ENCODE measurements at places on chromosomes 3 and 15.

DNA sequence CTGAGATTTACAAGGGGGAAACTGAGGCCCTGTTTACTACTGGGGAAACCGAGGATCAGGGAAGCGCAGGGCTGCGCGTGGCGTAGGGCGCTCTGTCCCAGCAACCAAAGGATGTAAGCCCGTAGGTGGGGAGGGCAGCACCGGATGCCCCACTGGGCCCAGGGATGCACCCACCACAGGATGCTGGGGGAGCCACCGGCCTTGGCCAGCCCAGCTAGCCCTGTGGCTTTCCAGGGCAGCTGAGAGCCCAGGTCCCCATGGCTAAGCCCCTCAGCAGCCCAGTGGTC lies 33.4 kb downstream of the RPN1 start:
- DNase-seq, result no peak

GRCh38 chr3:141632779-141633374 lies 105.2 kb upstream of the RNF7 start:
- no peak for DNase-seq

GRCh38 chr3:104610730-104611652 lies 755.7 kb upstream of the ALCAM start:
- DNase-seq, result no peak

DNA sequence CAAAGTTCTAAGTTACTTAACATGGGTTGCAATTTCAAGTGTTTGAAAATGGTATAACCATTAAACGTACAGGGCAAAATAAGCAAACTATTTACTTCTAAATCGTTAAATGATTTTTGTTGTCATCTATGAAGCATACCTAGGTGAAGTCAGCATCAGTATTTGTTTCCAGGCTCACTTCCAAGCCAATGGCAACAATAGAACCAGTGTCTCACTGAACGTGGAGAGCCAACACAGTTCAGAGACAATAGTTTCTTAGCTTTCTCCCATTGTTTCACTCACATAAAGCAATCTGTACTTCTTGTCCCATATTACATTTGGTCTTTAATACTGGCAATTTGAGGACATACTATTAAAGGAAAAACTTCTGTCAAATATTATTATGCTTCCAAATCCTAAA lies 397.2 kb downstream of the MECOM start:
- DNase-seq, result no peak

DNA sequence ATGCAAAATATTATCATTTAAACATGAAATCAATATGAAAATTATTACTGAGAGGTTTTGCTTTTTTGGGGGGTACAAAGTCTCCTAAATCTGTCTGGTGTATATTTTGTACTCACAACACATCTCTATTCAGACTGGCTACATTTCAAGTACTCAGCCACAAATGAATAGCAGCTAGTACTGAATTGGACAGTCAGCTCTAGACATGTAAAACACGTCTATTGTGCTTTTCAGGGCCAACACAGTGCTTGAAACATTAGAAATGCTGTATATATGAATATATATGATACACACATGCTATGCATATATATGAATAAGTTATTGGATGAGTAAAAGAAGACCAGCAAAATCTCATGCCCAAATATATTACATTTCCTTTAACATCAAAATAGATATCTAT lies 103.8 kb upstream of the CFAP20DC start:
- no peak for DNase-seq

- no peak for DNase-seq
These were observed 298.5 kb upstream of the MME start for GRCh38 chr3:154781595-154781994.

DNA sequence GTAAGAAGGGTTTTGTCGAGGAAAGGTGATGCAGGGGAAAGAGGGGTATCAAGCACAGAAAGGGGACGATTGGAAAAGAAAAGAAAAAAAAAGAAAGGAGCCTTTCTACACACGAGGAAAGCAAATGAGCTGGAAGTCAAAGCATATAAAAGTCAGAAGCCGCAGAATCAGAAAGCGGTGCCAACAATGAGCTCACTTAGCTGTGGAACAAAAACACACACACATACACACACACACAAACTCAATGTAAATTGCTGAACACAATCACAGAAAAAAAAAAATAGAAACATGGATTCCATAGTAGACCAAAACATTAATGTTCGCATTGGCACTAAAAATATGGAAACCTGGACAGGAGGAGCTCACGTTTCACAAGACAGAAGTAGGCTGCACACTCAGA lies 63.4 kb upstream of the FEZF2 start:
- peak; percentile 15 for DNase-seq

- peak; percentile 44 for DNase-seq
These were observed 317.1 kb upstream of the TGFBR2 start for GRCh38 chr3:30289324-30289723.

DNA sequence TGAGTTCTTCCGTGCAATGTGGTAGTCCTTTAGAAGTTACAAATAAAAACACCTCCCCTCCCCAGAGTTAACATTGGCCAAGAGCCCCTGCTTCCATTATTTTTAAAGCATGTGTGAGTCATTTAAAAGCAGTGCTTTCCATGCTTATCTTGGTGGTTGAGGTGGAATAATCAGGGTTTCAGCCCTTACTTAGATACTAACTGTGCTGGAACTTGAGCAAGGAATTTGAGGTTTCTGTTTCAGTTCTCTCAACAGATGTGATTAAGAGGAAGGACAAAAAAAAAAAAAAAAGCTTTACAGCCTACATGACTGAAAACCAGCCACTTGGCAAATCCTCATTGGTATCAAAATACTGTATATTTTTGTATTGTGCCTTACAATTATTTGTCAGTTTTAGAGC lies 64.5 kb downstream of the CGNL1 start:
- DNase-seq, result peak; percentile 31

DNA sequence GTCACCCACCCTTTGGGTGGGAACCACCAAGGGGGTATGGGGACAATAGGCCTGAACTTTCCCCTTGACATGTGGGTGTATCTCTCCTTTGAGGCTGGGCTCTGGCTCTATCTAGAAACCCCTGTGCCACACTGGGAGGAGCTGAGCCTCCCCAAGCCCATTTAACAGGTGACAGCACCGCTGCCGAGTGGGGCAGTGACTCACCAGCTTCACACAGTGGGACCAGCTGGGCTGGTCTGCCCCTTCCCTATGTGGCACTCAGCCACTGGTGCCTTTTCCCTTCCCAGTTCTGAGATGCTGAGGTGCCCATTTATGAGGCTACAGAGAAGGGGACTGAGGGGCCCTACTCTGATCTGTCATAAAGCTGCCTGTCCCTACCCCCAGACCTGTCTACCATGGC lies 5.1 kb downstream of the PSTPIP1 start:
- no peak for DNase-seq

DNA sequence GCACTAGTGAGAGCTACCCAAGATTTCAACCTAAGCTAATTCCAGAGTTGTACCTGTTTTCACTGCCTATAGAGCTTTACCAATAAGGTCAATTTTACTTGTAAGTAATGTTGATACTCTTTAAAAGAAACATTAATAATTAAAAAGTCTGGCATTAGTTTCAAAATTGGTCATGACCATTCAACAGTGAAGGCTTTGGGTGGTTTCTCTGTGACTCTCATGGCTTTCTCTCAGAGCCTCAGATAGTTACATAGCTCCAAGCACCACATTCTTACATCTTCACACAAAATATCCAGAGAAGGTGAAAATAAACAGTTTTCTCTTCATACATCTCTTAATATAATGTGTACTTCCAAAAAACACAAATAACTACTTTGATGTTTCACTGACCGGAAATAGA lies 61.5 kb upstream of the TCF12 start:
- DNase-seq, result no peak

DNA sequence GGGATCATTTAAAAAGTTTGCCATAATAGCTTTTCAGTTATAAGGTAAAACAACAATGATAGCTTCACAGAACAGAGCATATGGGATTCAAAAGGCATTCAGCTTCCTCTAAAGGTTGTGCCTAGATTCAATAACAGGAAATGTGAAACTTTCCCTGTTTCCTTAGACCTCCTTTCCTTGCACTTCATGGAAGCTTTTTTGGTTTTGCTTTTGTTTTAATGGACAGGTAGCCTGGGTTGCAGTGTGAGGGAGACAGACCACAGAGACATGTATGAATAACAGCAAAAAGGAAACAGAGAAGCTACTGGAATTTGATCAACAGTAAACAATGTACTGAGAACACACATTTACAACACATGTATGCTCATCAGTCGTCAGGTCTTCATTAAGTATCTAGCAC lies 2.3 kb upstream of the TNFAIP8L3 start:
- no peak for DNase-seq

DNA sequence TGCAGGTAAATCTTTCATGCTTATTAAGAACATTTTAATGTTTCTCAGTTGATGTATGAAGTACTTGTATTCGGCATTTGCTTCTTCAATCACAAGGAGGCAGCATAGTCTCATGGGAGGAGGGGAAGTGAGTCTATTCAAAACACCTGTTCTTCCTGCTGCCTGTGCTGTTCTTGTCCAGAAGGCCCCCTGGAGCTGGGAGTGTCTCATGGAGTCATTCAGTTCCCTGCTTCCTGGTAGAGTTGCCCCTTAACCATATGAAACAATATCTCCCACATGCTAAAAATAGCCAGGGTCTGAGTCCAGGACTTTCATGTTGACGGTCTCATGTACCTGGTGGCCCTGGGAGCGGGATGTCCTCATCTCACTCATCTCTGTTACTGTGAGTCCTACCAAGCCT lies 15.5 kb upstream of the PPP1R2 start:
- peak; percentile 63 for DNase-seq

DNA sequence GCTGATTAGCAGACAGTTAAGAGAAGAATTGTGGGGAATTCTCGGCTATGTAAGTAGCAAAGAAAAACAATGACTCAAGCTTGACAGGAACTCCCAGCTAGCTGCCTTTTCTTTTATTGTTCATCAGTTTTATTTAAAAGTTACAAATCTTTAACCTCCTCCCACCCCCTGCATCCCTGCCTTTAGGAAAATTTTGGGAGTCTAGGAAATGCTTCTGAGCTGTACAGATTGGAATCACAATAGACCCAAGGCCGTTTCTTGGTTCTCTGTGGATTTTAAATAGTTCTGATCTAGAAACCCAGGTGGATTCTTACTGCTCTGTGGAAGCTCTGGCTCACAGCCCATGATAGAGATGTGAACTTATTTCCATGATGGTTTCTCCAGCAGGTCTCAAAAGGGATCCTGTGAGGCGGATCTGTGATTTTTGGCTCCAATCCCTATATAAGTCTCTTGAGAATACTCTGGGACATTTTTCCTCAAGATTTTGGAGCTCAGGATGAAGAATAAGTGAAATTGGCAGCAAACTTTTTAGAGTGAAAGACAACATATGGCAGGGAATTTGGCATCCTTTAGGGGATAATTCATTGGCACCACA lies 312.3 kb downstream of the EPHA3 start:
- no peak for DNase-seq

DNA sequence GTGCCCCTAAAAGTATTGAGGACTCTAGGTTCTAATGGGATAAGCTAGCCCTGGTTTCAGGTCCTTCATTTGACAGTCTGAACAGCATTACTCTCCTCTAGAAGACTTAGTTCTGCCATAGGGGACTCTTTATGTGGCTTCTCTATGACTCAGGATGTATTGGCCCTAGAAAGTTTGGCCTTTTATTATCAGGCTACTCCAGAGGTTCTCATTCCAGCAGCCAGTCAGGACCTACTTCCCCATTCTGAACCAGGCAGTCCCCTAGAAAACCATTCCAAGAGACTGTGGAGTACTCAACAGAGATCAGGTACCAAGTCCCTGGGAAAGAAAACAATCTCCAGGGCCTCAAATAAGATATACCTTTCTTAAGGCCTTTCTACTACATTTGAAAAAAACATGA lies 157.9 kb upstream of the TSPAN3 start:
- no peak for DNase-seq

DNA sequence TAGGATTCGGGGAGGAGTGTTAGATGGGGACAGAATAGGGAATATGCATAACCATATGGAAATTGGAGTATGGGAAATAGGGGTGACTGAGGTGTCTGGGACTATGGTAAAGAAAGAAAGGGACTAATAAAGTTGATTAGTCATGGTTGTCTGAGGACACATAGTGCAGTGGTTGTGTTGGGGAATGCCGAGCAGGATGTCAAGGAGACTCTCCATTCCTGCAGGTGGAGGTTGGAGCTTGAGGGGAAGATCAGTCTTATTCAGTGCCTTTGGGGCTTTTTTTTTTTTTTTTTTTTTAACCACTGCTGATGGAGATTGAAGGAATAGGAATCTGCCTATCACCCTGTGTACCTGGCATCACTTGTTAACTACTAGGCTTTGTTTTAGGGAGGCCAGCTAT lies 10.8 kb downstream of the NMD3 start:
- DNase-seq, result no peak

DNA sequence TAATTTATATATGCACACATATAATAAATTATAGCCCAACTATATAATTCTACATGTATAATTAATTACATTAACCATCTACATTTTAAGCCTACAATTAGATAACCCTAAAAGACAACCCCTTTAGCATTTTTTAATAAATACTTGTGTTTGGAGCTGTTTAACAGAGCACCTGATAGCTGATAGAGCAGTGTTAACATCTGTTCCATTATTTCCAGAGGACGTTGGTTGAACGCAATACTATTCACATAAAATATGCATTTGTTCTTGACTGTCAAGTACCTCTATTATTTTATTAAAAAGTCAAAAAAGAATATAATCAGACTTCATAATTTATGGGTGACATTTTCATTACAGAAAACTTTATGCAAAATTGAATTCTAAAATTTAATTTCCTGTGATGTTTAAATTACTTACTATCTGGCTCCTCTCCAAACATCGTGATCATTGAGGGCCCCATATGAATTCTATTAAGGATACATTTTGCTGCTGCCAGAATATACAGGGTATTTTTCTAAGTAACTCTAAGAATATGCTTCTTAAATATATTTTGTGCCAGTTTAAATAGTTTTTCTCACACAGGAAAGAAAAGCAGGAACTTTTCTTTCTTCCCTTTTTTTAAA lies 234.3 kb downstream of the SHOX2 start:
- no peak for DNase-seq

DNA sequence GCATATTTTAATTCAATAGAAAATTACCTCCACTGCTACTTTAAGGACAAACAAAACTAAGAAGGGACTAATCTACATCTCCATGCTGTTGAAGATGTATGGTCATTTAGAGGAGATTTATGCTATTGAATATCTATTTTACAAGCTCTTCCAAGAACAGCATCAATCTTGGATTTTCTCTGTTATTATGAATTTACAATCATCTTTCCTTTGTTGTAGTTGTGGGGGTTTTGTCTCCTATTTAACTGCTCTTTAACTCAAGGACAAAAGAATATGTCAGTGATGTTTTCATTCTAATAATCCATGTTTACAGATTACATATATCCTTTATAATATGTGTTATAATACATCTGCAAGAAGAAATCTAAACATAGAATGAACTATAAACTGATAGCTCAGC lies 907.8 kb downstream of the ROBO2 start:
- DNase-seq, result no peak

GRCh38 chr3:140467796-140468315 lies 210.0 kb upstream of the TRIM42 start:
- DNase-seq, result peak; percentile 52

DNA sequence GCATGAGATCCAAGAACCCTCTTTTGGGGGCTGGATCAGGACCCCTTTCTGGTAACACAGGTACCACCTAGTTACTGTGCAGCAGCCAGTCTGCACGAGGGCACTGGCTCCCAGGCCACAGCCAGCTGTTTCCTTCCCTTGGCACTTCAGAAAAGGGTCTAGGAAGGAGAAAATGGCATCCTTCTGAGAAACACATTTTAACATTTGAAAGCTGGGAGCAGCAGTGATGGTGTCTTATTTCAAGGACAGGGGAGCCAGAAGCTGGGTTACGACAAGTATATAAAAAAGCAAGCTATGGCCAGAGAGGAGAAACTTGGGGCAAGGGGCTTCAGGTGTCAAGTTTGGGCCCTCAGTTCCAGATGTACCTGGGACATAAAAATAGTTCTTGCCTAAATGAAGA lies 282.8 kb downstream of the CTNNB1 start:
- no peak for DNase-seq
